ENCODE measurements at places on chromosomes 16 and 17.

DNA sequence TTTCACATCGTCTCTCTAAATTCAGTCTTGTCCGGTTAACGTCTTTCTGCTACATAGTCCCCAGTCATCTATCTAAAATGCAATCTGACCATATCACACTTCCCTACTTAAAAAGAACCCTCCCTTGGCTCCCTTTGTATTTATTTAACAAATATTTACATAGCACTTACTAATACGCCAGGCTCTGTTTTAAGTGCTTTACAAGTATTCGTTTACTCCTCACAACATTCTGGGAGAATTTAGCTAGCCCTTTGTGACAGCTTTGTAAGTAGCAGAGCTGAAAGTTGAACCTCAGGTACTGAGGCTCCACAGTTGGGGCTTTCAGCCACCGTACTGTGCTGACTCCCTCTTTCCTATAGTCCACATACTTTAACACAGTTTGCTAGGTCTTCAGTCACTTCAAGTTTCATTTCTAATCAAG, 9.2 kb downstream of the PAFAH1B1 start:
- DNase-seq: no peak

- DNase-seq: no peak
Observed at GRCh38 chr17:21288571-21289017, 4.1 kb downstream of the MAP2K3 start.

GRCh38 chr16:2026461-2027023, at the start of gene NHERF2:
NHERF2 (plus strand) TSS chr16:2026902; CDS start chr16:2027006, 104 bp downstream.
- no peak for DNase-seq

GRCh38 chr16:31009894-31010584, 399 bp downstream of the STX1B start:
- no peak for DNase-seq

GRCh38 chr16:17744921-17745572, 274.3 kb upstream of the XYLT1 start:
- no peak for DNase-seq

- no peak for DNase-seq
Observed at GRCh38 chr17:83030432-83030831, 49.0 kb upstream of the METRNL start.

- no peak for DNase-seq
Observed at GRCh38 chr17:75983501-75984181, 4.6 kb downstream of the TEN1 start.

- DNase-seq: peak; percentile 56
Observed at GRCh38 chr16:80580109-80580832, 39.5 kb downstream of the DYNLRB2 start.

- no peak for DNase-seq
Observed at GRCh38 chr17:10474536-10474935, 5.2 kb upstream of the MYH4 start.

- no peak for DNase-seq
Observed at GRCh38 chr16:82421851-82422250, 204.9 kb upstream of the CDH13 start.

DNA sequence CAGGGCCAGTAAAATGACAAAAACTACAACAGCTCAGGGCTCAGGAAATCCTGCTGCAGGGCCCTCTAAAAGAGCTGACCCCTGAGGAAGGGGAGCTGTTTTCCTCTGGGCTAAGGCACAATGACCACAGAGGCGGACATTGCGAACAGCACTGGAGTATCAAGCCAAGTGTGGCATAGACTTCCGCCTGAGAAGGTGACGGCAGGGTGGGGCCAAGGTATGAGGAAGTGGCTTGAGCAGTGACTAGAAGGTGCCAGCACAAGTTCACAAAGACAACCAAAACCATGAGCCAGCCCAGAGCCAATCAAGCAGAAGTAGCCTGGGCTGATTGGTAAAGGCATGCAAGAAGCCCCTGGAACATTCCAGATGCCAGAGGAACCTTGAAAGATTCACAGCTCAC, 13.9 kb downstream of the ERN2 start:
- DNase-seq: no peak

- no peak for DNase-seq
Observed at GRCh38 chr17:14605267-14605599, 304.4 kb downstream of the HS3ST3B1 start.

DNA sequence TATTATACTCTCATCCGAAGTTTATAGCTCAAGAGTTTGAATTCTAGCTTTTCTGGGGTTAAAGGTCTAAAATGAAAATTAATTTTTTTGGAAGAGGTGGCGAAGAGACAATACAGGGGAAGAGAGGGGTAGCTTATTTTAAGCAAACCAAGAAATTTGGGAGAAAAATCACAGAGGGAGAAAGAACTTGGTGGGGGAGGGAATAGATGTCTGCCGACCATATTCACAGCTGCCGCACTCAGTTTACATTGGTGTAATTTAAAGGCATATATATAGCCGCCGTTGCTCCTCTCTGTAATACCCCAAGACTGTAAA, 6.5 kb upstream of the ZFHX3 start:
- no peak for DNase-seq

GRCh38 chr16:72840631-72841381, 207.1 kb downstream of the ZFHX3 start:
- DNase-seq: no peak

DNA sequence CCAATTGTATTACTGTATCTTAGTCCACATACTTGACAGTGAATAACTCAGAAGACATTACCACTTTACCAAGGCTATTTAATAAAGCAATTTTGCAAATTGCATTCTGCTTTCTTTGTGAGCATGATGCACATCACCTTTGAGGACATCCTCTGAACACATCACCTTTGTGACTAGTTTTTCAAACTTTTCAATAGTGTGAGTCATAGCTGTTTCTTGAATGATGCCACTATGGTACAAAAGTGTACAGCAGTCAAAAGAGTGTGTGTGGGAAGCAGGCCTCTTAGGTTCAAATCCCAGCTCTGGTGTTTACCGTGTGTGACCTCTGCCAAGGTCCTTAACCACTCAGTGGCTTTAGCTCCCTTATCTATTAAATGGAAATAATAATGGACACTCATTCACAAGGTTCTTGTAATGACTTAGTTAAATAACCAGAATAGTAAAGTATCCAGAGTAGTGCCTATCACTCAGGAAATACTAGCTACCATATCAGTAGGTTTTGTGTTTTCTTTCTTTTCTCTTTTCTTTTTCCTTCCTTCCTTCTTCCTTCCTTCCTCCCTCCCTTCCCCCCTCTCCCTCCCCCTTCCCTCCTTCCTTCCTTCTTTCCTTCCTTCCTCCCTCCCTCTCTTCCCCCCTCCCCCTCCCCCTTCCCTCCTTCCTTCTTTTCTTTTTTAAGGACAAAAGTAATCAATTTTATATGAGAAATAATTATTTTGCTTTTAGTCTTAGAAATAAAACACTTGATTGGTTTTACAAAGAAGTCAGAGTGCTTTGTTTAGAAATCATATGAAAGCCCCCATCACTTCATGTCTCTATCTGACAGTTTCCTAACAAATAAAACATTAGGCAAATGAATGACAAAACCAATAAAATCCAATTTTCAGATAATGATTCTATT, 178.9 kb downstream of the MYO1D start:
- no peak for DNase-seq

DNA sequence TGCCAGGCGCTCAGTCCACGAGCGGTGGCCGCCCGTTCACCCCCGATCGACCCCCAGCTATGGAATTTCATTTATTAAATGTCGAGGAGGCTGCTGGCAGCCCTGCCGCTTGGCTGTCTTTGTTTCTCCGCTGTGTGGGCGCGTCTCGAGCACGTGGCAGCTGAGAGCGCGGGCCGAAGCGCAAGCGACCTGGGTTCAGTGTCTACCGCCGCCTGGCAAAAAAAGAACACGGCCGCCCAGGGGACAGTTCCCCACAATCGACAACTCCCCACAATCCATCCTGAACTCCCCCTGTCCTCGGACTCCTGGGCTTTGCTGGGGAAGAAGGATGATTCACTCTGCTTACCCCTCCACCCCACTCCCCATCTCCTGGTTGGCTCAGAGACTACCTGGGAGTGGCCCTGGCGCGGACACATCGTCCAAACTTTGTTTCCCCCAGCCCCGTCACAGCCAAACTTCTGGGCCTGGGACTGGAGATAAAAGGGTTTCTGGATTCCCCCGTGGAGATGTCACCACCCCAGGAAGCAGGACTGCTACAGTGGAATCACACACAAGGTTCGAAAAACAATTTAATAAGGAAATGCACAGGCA, 1.7 kb upstream of the ANKRD13B start:
- DNase-seq: no peak

GRCh38 chr16:88855176-88855575, 1.6 kb downstream of the GALNS start:
- no peak for DNase-seq

DNA sequence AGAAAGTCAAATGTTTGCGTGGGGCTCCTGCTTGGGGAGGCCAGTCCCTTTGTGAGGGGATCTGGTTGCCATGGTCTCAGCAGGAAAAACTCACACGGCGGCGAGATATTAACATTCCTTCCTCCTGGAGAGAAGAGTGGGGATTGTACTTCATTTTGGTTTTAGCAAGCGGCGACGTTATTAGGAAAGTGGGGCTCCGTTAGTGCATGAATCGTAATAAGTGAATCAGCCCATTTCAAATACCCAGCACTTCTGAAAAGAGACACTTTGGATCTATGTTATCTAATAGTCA, 41.6 kb upstream of the METRNL start:
- DNase-seq: no peak

GRCh38 chr17:46191322-46192188, 1.7 kb downstream of the KANSL1 start:
- no peak for DNase-seq

GRCh38 chr16:31350275-31351005, 4.5 kb upstream of the ITGAX start:
- no peak for DNase-seq
